ENCODE measurements at places on chromosomes 4 and X.

GRCh38 chr4:74112399-74113105, 13.6 kb upstream of the CXCL2 start:
- DNase-seq, result no peak

DNA sequence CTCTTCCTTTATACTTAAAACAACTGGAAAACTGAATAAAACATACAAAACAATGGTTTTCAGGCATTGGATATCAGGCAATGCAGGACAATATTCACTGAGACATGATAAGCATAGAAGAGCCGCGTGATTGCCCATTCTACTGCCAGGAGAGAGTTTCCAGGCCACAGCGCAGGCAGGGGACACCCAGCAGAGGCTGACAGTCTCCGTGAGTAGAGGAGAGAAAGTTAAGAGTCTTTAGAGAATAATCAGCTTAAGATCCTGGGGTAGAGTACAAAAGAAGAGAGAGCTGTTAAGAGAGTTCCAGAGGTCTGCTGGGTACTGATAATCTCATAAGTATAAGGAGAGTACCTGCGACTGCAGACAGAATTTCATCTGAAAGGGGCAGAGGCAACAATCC, 18.4 kb upstream of the FRAS1 start:
- DNase-seq, result no peak

GRCh38 chr4:70948665-70949260, 44.7 kb upstream of the DCK start:
- DNase-seq, result no peak

- no peak for DNase-seq
Measured at GRCh38 chr4:13164783-13165331, 319.3 kb downstream of the RAB28 start.

DNA sequence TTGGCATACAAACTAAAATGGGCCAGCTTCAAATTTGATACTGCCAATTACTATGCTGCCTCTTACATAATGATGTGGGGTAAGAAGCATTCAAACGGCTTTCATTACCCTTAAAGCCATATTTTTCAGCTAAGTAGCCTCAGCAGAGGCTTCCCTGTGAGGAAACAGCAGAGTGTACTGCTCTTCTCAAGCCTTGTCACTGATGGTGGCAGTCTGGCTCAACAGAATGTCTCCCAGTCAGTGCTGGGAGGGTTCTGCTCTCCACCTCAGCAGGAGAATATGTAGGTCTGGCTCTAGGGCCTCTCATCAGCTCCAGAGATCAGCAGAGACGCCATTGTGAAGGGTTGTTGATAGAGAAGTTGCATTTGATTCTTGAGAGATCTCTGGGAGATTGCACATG, 44.6 kb upstream of the MBNL3 start:
- DNase-seq, result no peak
